ENCODE measurements at places on chromosomes 1 and 21.
A peak's percentile ranks its signal among the peaks of the same experiment; 100 is the strongest.

- DNase-seq: no peak
These were observed 84.7 kb downstream of the DISP3 start for GRCh38 chr1:11563560-11564069.

DNA sequence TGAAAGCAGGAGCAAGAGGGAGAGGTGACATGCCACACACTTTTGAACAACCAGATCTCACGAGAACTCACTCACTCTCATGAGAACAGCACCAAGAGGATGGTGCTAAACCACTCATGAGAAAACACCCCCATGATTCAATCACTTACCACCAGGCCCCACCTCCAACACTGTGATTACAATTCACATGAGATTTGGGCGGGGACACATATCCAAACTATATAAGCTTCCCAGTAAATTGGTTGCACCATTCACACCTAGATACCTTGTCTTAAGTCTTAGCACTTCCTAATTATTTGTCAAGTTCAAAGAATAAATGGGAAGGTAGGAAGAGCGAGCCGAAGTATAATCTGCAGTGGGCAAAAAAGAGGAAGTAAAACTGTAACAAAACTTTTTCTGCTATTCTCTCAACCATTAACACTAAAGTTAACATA lies 34.3 kb downstream of the AMY1C start:
- no peak for DNase-seq

GRCh38 chr21:37753122-37753599 lies 163.1 kb downstream of the KCNJ6 start:
- DNase-seq: no peak

- DNase-seq: no peak
These were observed 186.9 kb upstream of the VAMP3 start for GRCh38 chr1:7584157-7584556.

DNA sequence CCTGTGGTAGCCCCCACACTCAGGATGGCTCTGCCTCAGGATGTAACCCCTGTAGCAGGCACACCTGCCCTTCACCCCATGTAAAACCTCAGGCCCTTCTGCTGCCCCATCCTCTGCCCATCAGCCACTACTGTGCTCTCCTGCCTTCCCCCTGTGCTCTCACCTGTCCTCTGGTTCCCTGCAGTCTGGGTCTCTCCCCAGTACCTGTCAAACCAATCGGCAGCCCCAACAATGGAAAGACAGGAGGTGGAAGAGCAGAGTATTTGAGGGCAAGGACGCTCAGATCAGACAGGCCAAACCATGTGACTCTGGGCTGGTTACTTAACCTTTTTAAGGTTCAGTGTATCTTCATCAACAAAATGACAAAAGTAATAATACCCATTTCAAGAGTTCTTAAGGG lies 30.9 kb downstream of the SMIM12 start:
- no peak for DNase-seq

DNA sequence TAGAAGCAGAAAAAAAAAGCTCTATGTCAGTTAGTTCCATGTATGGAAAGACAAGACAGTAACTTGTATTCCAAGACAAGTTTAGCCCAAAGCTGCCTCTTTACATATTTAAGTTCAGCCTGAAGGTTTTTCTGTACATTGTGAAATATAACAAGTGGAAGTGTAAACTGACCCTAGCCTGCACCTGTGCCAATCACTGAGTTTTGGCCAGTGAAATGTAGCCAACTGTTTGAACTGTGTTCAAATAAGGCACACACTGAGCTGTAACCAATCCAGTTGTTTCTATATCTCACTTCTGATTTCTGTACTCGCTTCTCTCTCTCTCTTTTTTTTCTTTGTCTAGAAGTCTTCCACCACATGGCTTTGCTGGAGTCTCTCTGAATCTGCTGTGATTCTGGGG lies 1227.1 kb downstream of the NCAM2 start:
- DNase-seq: no peak

DNA sequence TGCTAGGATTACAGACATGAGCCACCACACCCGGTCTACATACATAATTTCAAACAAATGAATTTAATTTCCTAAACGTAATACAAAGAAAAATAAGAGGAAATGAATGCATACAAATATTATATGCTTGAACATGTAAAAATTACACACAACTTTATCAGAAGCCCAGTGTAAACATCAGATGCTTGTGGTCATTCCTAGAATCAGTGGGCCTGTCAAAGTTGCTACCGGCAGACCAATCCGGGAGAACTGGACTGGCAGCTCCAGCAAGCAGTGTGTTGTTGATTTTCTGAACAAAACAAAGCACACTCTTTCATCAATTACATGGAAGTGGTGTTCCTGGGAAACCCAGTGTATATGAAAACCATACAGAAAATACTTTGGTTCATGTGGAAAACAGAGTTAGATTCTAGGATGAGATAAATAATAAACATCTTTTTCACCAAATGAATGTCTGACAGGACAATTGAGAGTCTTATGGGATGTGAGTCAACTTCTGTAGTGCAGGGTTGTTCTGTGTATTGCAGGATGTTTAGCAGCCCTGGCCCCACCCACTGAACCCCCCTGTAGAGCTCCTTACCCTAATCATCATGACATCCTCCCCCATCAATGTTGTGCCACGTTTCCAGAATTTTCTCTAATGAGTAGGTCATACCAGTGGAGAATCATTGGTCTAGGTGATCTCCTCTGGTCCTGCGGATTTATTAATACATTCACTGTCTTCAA lies 33.8 kb downstream of the MFSD2A start:
- DNase-seq: peak; percentile 73

DNA sequence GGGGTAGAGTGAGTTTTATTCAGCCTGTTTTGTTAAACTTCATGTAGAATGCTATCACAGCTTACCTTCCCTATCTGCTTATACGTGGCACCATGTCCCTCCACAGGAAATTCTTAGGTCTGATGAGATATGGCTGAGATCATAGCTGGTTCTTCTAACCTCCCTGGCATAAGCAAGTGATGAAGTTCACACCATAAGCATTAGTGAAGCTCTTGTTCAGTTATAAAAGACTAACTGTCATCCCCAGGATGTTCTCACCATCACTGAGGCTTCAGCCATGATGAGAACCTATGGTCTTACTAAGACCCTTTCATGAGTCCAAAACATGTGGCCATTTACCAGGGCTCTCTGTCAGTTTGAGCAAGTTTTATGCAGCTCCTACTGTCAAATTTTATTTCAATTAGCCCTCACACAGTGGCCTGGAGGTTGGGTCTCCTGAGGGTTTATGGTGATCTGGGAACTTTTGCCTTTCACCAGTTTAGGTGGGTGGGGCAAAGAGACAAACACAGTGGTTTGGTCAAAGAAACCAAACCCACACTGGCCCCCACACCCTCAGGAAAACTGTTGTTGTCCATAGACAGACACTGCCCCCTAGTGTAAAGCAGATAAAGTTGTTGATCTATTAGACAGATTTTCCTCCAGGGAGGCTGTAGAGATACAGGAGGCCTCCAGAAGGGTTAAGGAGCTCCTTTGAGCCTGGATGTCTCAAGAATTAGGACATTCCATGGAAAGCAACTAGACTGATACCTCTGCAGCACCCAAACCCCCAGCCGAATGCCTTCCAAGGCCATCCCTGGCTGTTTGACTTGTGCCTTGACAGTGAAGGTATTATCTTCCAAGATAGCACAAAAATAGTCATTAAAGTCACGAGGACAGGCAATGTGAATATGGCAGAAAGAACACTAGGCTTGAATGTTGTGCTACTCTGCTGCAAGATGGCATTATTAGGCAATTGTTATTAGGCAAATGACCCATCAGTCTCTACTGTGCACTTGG lies 5.0 kb downstream of the SLC22A15 start:
- peak; percentile 30 for DNase-seq

DNA sequence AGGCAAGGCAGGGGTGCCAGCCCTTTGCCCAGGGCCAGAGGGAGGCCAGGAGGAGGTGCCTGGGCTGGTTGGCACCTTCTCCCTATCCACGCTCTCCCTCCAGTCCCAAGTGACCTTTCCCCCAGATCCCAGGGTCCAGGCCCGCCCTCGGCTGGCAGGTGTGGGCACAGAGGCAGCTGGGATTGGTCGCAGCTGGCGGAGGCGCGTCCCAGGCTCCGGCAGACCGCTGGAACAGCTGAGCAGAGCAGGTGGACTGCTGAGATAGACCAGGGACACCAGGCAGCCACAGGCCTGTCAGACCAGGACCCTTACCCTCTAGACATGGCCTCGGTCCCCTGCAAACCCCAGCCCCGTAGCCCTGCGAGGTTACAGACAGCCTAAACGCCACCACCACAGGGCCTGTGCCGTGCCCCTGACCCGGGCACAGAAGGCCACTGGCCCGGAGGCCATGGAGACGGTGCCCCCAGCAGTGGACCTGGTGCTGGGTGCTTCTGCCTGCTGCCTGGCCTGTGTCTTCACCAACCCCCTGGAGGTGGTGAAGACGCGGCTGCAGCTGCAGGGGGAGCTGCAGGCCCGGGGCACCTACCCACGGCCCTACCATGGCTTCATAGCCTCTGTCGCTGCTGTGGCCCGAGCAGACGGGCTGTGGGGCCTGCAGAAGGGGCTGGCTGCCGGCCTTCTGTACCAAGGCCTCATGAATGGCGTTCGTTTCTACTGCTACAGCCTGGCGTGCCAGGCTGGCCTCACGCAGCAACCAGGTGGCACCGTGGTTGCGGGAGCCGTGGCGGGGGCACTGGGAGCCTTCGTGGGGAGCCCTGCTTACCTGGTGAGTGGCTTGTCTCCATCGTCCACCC lies at the start of gene SLC25A34:
Gene SLC25A34 (plus strand): TSS at position 221 of the 854 bp plus-strand sequence. CDS start 228 bp downstream, at position 449.
- no peak for DNase-seq

GRCh38 chr1:111593403-111594305 lies 25.9 kb upstream of the RAP1A start:
- no peak for DNase-seq

DNA sequence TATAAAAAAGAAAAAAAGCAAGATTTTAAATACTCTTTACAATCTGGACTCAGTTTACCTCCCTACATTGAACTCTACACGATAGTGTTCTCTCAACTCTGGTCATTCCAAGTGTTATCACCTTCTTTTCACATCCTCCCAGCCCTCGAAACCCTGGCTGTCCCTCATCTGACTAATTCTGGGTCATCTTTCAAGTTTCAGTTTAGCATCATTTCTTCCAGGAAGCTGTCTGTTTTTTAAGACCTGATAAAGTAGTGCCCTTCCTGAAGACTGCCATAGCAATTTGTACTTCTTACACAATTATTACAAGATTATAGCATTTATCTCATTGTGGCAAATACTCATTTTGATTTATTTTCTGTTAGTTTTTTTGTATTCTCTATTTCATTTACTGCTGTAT lies 1.2 kb downstream of the ALG14 start:
- DNase-seq: no peak

DNA sequence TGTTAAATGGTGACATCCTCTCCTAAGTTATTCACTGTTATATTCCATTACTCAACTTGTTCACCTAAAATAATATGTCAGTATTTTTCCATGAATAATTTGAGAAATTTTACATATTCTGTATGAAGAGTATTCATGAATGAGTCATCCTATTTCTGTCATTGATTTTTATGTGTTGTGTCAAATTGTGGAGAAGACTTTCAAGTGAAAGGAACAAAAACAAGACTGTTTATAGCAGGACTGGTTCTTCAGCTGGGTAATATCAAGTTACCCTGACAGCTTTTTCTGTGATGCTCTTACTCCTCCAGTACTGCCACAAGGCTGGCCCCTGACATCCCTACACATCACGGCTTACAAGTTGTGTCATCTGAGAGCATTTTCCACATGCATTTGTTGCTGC lies 847.7 kb downstream of the NCAM2 start:
- DNase-seq: no peak

GRCh38 chr21:38139380-38140168 lies 117.2 kb upstream of the KCNJ15 start:
- peak; percentile 1 for DNase-seq

DNA sequence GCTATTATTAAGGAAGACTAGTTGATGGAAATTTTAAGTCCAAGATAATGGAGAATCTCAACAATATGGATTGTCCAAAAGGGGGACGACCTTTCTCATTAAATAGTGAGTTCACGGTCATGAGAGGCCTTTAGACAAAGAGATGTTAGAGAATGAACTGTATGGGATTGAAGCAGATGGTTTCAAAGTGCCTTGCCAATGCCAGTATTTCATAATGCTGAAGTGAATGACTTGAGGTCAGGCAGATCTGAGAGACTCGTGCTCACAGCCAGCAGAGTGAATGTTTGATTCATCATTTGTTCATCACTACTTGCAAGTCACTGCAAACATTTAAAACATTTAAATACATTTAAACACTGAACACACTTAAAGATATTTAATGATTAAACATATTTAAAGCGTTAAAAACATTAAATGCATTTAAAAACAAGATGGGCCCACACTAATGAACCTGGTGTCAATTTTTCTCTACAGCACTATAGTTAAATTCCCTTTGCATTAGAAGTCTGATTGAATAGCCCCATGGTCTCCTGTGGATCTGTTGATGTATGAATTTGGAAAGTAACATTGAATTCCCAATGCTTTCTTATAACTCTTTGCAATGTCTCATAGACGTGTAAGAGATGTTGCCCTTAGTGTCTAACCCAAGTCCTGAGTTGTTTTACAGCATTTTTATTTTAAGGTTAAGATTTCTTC lies 80.7 kb downstream of the TGFB2 start:
- no peak for DNase-seq

DNA sequence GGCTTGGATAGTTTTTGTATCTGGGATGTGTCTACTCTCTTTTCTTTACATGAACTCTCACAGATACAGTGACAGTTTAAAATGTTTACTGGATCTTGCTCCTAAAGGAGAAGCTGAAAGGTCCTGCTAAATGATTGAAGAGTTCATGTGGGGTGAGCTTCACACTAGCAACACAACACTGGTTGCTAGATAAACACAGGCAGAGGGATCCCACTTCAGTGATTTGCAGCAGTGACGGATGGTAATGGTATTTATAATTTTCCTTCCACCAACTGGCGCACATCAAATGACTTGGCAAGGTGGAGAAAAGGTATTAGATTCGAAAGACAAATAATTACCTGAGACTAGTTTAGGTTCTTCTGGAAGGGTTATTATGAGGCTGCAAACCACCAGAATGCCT lies 270.2 kb downstream of the TBX15 start:
- DNase-seq: no peak

- DNase-seq: no peak
These were observed 142.4 kb downstream of the MACF1 start for GRCh38 chr1:39346872-39347271.

DNA sequence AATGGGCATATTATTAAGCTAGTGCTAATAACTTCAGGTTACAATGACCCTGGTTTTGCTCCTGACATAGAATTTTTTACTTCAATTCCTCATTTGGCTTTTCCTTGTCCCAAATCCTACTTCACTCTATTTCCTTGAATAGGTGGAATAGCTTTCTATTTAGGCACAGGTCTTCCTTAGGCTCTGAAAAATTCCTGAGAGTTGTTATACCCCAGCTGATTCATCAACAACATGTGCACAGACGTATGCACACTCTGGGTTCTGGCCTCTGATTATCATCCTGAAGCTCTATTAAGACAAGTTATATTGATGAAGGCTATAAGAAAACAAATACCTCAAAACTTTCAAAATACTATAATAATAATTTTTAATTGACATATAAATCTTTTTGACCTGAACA lies 172.4 kb downstream of the NTMT2 start:
- no peak for DNase-seq

DNA sequence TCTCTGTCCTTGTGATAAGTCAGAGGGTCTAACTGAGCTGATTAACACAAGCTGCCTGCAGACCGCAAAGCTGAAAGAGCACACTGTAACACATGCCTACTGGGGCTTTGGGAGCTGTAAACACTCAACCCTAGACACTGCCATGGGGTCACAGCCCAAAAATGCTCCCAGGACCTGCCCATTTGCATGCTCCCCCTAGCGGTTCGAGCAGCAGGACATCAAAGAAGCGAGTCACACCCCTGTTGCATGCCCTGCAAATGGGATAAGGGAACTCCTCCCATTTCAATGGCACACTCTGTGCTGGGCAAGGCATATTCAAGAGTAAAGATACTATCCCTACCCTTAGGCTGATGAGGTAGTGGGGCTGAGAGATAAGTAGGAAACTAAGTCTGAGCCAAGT lies 22.8 kb downstream of the LCE3E start:
- DNase-seq: no peak
